GM23338 (cell line): ENCODE measurements at places on chromosomes 16 and 17. TPM values are rescaled to one million over a fixed set of nuclear protein-coding genes. Genes with fewer than 3 reads are reported as not detected.

DNA sequence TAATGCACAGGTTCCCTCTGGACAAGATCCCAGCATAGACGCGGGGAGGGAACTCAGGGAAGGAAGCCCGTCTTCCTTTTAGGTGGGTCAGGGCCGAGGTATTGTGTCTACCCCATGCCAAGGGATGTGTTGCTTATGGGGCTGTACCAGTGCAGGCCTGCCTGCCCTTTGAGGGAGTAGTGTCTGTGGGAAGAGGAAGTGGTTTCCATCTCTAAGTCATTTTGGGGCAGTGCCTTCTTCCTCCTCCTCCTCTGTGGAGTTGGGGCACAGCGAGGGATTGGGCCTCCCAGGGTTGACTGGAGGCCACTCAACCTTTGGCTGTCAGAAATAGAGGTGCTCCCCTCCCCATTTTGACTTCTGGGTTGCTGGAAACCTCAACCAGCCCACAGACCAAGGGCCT is 26.5 kb downstream of the GJD3 start:
- DNase-seq: no peak

The FBF1 gene
- total RNA-seq: 11.8 and 17.4 TPM in 2 replicates

The BRICD5 gene
- total RNA-seq: 3.8 and 5.3 TPM in 2 replicates

DNA sequence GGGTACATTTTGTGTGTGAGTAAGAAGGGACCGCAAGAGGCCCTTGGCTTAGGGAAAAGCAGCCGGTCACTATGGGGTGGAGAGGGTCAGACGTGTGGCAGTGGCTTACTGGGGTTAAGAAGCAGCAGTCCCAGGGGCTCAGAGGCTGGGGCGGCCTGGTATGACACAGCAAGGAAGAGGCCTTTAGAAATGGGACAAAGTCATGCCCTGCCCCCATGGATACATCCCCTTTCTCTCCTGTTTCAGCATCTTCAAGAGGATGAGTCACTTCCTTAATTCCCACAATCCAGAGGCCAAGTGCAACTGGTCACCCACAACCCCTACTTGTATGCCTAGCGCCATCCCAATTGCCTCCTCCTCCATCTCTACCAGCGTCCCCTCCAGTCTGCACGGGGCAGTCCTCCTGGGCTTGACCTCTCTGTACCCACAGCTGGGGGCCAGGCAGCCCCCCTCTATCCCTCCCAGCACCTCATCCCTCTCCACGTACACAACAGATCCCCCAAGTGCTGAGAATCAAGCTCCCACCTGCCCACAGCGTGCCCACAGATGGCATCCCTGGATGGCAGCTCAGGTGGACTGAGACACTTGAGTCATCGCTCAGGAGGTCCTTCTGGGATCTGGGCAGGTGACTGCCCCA is 6.9 kb upstream of the EFTUD2 start:
- no peak for DNase-seq

- DNase-seq: peak; percentile 91
These were observed 25.6 kb upstream of the MRPS23 start for GRCh38 chr17:57875290-57876022.

GRCh38 chr17:72297326-72298115 is 176.7 kb downstream of the SOX9 start:
- no peak for DNase-seq

- DNase-seq: peak; percentile 76
These were observed 2.1 kb upstream of the C1QL1 start for GRCh38 chr17:44970136-44970741.

DNA sequence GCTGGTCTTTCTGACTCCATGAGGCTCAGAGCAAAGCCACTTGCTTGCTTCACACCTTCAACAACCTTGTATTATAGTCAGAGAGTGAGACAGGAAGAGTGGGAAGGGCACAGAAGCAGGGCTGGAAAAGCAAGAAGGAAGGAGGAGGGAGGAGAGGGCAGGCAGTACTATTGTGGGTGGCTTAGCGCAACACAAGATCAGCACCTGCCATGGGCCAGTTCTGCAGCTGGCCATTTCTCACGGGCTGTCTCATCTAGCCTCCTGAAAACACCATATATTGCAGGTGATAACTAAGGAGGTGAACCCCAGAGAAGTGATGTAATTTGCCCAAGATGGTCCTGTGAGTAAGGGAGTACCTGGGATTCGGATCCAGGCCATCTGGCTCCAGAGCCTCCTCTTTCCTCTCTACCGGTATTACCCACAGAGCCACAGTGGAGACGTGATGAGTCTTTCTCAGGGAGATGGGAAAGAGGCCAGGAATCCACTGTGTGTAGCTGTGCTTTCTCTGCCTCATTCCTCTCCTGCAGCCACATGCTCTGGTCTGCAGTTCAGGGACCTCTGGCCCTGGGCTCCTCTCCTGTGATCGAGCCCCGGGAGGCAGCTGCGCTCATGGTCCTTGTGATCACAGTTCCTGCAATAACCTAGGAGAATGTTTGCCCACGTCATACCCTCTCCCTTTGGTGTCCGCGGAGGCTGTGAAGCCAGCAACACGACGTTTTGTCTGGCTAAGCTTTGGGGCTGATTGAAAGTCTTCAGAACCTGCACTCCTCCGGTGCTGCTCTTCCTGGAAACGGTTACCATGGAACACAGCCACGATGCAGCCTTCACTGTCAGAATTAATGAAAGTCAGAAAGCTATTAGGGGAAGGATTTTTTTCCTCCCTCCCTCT is 178.1 kb upstream of the CCL2 start:
- no peak for DNase-seq

The STX4 gene
- total RNA-seq: 13.0 TPM in 2 replicates

- DNase-seq: peak; percentile 80
These were observed at the start of gene FN3K for GRCh38 chr17:82734987-82735866. TSS of gene FN3K (plus strand) at chr17:82735615. CDS start at chr17:82735637, 22 bp downstream.

DNA sequence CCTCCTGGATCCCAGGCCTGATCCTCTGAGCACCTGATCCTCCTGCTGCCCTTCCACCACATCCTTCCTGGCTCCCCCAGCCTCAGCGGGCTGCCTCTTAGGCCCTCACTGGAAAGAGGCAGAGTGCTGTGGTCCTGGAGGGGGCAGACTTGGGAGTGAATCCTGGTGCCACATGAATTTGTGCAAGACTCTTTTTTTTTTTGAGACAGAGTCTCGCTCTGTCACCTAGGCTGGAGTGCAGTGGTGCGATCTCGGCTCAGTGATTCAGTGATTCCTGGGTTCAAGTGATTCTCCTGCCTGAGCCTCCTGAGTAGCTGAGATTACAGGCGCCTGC is 3.1 kb downstream of the GHDC start:
- peak; percentile 22 for DNase-seq

DNA sequence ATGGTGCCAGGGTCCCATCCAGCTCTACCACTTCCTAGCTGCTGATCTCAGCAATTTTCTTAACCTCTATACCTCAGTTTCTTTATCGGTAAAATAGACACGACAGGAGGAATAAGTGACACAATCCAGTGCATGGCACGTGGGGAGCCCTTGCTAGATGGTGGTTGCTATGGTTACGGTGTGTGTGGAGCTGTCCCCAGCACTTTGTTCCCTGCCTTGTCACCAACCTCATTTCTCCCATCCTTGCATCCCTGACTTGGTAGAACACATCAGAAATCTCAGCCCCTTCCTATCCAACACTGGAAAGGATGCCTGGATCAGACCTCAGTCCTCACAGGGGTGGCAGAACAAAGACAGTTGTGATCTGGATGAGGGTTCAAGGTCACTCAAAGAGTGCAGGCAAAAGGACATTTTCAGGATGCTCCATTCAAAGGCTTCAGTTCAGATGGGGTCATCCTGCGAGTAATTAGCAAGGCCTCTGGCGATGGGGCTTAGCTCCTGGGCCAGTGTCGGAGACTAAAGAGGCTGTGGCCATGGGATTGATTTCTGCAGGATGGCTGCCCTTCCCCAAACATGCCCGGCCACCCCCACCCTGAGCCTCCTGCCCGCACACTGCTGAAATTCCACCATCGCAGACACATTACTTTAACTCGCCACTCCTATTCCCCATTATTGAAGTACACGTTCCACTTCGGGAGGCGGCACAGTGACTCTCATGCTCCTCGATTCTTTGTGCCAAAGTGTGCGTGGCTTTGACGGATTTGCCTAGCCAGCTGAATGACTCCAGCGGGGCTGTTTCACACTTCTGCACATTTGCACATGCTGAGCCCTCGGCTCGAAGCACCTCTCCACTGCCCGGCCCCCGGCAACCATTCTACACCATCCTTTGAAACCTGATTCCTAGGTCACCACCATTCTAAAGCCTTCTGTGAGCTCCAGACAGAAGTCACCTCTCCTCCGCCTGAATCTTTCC is 40.3 kb downstream of the WNT3 start:
- DNase-seq: peak; percentile 53

DNA sequence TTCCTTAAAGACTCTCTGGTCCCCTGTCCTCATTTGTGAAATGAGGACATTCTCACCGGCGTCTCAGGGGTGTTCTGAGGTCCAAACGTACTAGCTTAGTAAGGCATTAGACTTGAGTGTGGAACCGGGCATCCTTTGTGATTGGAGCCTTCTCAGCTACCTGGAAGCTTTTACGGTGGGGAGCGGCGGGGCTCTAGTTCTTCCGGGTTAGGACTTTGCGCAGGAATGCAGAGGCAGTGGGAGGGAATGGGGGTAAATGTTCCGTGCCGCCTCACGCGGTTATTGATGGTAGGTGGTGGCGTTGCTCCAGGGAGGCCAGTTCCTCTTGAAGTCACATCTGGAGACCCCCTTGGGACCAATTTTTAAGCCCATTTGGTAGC is 113.6 kb downstream of the SNX29 start:
- DNase-seq: peak; percentile 55

The TEKT3 gene
- 1.6 TPM in 2 replicates for total RNA-seq

DNA sequence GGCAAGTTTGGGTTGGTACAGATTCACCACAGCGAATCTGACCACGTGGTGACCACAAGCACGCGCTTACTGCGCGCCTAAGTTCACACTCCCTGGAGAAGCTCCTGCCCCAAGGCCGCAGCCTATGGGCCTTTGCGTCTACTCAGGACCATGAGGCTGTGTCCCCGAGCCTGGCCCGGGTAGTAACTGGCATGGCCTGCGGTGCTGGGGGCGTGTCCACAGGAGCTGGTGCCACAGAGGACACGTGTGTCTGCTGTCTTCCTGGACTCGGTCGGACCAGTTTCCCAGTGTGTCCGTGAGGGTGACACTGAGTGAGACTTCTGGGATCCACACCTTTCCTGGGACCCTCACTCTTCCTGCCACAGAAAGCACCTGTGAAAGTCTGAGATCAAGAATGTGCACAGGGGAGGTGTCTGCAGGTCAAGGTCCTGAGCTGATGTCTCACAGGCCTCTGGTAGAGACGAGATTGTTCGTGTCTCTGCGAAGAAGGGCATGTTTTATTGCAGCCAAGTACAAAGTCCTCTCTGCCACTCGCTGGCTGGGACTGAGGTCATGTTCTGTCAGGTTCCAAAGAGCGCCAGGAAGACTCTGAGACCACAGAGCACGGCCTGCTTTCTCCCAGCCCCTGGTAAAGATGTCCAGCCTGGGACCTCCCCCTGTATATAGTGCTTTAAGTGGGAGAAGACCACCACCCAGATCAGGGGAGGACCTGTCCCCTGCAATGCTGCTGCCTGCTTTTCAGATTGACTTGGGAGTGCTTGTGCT is 25.2 kb upstream of the CAPN15 start:
- no peak for DNase-seq

DNA sequence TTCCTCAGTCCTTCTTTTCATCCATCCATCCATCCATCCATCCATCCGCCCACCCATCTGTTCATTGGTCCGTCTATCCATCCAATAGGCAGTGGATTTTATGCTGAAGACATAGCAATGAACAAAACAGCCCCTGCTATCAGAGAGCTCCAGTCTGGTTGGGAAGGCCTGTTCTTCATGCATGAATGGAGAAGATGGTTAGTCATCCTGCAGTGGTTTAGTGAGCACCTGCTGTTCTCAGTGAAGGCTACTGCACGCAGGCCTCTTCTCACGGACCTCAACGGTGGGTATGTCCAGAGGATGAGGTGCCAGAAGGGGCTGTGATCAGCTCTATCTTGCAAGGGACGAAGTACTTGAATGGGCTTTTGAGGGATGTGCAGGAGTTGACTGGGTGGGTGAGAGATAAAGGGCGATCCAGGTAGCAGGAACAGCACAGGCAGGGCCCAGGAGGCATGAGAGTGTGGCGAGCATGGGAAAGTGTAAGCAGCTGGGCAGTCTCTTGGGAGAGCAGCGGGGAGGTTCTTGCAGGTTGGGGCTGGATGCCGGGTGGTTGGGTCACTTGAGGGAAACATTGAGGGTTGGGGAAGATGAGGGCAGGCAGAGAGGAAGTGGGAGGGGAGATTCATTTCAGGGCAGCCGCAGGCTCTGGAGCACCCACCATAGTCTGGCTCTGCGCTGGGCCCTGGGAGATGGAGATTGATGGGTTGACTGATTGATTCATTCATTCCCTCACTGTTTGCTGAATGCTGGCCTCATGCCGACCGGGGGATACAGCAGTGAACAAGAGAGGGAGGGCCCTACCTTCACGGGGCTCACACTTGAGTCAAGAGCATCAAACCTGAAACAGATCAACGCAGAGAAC is 115.0 kb upstream of the CIBAR2 start:
- no peak for DNase-seq

The LRRC37A gene
- total RNA-seq: 4.2 and 4.7 TPM in 2 replicates

DNA sequence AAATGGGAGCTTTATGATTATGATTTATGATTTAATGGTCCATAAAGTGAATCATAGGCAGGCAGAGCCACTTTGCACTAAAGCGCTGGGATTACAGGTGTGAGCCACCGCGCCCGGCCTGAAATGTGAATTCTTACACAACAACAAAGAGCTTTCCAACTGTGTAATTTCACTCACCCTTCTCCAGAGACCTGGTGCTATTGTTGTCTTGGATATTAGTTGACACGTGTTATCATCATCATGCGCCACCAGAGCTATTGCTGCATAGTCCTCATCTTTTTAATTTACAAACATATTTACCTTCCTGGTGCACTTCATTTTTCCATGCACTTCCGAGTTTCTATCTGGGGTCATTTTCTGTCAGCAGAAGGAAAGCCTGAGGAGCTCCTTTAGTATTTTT is 4.8 kb upstream of the UTS2R start:
- DNase-seq: no peak

The CDH11 gene
- 8.9 and 19.6 TPM in 2 replicates for total RNA-seq

- DNase-seq: no peak
These were observed 61.4 kb upstream of the PLCG2 start for GRCh38 chr16:81717662-81718189.

- DNase-seq: no peak
These were observed 3.1 kb downstream of the EPX start for GRCh38 chr17:58195518-58196123.

The KRT33A gene
- total RNA-seq: not detected in 2 replicates

DNA sequence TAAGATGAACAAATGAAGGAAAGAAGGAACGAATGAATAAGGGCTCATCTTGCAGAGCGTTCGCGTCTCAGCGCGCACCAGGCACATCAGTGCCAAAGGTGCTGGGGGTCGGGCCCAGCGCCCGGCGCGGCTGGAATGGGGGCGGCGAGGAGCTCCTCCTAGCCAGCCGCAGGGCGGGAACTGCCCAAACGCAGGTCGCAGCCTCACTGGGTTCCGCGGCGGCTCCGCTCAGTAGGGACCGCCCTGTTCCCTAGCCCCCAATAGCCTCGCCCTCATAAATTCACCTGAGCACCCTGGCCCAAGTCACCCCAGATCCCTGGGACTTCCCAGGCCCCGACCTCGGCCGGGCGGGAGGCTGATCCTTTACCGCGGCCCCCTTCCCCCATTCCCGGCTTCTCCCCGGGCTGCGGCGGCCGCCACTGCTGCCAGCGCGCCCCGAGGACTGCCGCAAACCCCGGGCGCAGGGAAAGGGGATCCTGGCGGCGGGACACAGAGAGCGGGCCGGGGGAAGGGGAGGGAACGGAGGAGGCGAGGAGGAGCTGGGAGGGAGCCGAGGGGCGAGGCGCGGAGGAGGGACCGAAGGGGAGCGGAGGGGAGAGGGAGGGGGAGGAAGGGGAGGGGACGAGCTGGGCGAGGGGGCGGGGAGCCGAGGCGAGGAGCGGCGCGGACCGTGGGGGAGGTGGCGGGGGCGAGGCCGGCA is 377 bp upstream of the CRHR1 start:
- peak; percentile 88 for DNase-seq
